ENCODE measurements at places on chromosomes 7 and 10. TPM values are rescaled to one million over a fixed set of nuclear protein-coding genes. Genes with fewer than 3 reads are reported as not detected.

DNA sequence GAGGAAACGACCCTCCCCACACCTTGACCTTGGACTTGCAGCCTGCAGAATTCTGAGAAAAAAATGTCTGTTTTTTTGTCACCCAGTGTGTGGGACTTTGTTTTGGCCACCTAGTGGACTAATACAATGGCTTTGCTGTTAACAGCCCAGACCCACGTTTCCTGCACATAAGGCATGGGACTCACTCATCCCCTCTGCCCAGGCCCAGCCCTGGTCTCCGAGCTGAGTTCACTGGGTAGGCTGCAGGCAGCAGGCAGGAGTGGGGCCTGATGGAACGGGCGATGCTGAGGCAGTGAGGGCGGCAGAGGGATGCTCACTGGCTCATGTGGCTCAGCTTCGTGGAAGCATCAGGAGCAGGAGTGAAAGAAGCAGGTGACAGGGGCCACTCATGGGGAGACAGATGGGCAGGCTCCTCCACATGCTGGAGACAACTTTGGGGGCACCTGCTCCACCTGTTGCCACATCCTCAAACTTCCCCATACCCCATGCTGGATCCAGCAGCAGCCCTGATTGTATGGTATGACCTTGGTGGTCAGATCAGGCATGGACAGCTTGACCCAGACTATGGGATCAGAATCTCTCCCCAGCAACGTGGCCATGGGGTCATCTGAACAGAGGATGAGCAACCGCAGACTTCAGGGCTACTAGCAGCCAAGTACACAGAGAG lies 65.8 kb upstream of the ANTXRL start:
- no peak overlapping the region for H3K27ac ChIP-seq
- no peaks in the 10 kb centered on the region for H3K27me3 ChIP-seq
- no peak overlapping the region for H3K4me3 ChIP-seq
- H3K36me3 ChIP-seq = peaks cover 15% of the 10 kb centered on the region
- DNase-seq = no peak

GRCh38 chr7:35565927-35566326 lies 129.0 kb downstream of the HERPUD2 start:
- H3K27me3 ChIP-seq = no peaks in the 10 kb centered on the region
- no peak overlapping the region for H3K4me3 ChIP-seq
- H3K27ac ChIP-seq = no peak overlapping the region
- no peaks in the 10 kb centered on the region for H3K4me1 ChIP-seq
- H3K36me3 ChIP-seq = no peaks in the 10 kb centered on the region

Gene WNT8B
- total RNA-seq = 0.96 TPM

Gene IGFBP3
- not detected for total RNA-seq

DNA sequence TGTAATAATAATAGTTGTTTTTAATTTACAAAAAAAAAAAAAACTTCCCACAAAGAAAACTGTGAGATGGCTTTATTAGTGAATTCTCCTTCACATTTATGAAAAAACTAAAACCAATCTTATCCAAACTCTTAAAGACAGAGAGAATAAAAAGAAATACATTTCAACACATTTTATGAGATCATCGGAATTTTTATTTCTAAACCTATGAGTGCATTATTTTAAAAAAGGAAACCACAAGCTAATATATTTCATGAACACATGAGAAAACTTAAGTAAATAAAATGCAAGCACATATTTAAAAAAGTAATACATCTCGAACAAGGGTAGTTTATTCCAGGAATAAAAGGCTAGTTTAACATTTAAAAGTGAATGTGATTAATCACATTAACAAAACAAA lies 31.5 kb downstream of the C7orf25 start:
- no peaks in the 10 kb centered on the region for H3K36me3 ChIP-seq
- H3K4me1 ChIP-seq = peaks cover 2% of the 10 kb centered on the region
- no peaks in the 10 kb centered on the region for H3K27me3 ChIP-seq
- DNase-seq = no peak
- H3K4me3 ChIP-seq = no peak overlapping the region
